ENCODE measurements at places on chromosomes 4 and X.

- no peak for DNase-seq
Measured at GRCh38 chrX:148424570-148424969, 75.8 kb upstream of the AFF2 start.

DNA sequence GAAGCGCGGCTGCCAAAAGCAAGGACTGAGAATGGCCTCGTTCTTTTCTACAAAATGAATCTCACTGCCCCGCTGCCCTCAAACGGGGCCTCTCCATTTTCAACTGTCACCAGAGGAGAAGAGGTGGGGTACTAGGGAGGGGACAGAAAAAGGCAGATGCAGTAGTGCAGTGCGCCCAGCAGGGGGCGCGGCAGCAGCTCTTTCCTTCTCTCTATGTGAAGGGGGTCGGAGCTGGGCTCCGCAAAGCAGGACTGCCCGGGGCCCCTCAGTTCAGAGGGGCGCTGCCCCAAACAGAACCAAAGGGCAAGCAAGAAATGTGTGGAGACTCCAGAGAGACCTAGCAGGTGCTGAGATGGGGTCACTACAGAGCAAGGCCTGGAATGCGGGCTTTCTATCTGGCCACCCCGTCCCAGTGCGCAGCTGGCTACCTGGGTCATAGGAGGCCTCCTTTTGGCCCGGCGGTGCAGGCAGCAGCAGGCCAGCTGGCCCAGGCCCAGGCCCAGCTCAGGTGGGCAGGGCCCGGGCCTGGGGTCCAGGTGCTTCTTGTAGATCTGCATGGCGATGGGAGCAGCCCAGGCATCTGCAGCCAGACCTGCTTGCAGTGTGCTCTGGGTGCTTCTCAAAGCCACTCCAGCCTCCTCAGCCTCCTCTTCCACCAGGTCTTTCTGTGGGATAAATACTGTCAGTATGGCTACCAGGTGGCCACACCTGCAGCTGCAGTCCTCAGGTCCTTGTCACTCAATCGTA lies 5.9 kb downstream of the IRAK1 start:
- peak; percentile 58 for DNase-seq

- no peak for DNase-seq
Measured at GRCh38 chr4:6416518-6417286, 55.7 kb downstream of the PPP2R2C start.

DNA sequence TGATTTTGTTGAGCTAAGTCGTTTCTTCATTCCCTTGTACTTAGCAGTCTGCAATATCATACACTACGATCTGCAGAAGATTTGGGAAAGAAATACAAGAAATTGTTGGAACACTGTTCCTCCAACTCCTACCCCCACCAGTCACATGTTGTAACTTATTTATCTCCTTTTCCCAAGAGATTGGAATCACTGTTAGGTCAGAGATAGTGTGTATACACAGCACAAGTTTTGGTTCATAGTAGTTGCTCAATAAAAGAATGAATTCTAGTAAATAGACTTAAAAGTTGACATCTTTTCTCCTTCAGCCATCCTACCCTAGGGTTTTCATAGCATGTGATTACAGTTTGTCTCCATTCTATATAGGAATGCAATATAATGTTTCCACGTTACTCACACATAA lies 68.8 kb downstream of the ARFIP1 start:
- no peak for DNase-seq

DNA sequence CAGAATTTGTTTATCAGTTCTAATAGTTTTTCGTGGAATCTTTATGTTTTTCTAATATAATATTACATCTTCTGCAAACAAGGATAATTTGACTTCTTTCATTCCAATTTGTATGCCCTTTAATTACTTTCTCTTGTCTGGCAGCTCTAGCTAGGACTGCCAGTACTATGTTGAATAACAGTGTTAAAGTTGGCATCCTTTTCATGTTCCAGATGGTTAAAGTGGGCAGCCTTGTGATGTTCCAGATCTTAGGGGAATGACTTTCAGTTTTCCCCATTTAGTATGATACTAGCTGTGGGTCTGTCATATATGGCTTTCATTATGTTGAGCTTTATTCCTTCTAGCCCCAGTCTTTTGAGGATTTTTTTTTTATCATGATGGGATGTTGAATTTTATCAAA lies 220.6 kb upstream of the WDFY3 start:
- no peak for DNase-seq

DNA sequence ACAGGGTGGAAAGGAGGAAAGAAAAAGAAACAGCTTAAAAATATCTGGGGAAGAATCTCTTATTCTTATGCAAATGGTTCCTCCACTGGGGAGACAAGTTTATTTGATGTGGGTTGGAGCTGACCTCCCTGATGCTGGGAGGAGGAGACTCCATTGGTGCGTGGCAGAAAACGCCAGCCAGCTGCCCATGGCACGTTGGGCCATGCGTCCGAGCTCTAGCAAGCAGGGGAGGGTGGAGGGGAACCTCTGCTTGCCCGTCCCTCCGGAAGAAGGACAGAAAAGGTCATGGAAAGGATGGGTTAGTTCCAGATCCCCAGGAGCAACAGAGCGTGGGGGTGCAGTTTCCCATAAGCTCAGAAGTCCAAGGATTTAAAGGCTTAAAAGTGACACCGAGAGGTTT lies 210.4 kb downstream of the KLHL4 start:
- DNase-seq = no peak

GRCh38 chrX:111649638-111650037 lies 31.3 kb upstream of the ALG13 start:
- no peak for DNase-seq

GRCh38 chr4:94032754-94033153 lies 174.9 kb upstream of the SMARCAD1 start:
- DNase-seq = no peak

GRCh38 chr4:184368290-184368689 lies 106.1 kb downstream of the IRF2 start:
- DNase-seq = no peak

DNA sequence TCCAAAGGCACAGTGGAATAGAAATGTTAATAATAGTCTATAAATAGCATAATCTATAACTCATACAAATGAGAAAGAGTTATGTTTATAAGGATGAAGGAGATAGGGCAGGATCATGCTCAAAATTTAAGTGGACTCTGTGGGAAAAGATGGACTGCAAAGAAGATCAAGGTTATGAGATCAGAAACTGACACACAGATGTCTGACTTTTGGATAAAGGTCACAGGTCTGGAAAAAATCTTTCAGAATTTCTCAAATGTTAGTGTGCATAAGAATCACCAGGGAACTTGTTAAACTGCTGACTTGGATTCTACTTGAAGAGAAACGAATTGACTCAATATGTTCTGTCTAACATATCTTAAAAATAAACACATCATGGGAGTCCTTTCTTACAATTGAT lies 104.1 kb downstream of the FSTL5 start:
- DNase-seq = no peak

GRCh38 chr4:20181926-20182325 lies 69.8 kb upstream of the SLIT2 start:
- no peak for DNase-seq

DNA sequence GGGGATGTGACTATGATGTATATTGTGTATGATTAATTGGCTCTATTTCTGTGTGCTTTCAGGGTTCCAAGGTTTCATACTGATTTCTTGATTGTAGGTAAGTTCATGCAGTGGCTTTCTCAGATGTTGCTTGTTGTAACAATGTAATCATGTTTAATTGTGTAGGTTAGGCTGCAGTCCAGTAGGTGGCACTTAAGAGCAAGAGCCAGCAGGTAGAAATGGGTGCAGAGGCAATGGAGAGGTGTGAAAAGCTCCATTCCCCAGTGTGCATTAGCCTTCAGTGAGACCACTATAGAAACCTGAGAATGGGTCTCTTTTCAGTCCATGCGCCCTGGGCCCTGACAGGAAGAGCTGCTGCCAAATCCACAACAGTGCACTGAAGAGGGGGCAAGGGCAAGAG lies 28.2 kb downstream of the DCAF12L2 start:
- no peak for DNase-seq

DNA sequence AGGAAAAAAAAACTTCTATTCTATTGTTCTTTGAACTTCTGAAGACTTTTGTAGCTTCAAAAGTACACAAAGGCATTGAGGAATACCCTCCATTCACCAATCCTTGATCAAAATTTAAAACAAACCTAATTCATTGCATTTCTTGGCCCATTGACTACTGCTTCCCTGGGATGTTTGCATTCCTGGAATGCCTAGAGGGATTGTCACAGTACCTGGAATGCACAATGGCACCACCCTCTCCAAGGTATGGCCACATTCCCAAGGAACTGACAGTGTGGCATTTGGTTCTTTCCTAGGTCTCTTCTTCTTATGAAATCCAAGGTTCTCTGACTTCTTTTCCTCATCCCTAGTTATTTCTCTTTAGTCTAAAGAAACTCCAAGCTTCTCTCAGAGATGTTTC lies 600.7 kb downstream of the CCSER1 start:
- no peak for DNase-seq

GRCh38 chr4:183576701-183577404 lies 72.0 kb downstream of the ING2 start:
- DNase-seq = no peak

DNA sequence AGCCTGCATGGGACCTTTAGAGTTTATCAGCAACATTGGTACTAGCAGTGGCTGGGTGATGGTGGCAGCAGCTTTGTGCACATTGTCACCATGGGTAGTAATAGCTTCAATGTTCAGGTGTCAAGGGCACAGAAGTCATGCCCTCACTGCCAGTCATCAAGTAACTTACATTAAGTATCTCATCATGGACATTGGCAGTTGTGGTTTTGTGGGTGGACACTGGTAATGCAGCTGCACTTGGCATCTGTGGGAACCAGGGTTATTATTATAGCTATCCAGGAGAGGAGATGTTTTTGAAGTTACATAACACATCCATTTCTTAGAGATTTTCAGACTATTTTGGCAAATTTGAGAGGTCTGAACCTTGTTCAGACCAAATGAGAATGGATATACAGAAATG lies 243.2 kb upstream of the NOCT start:
- DNase-seq = no peak

GRCh38 chr4:8182858-8183725 lies 16.0 kb upstream of the SH3TC1 start:
- DNase-seq = peak; percentile 78

DNA sequence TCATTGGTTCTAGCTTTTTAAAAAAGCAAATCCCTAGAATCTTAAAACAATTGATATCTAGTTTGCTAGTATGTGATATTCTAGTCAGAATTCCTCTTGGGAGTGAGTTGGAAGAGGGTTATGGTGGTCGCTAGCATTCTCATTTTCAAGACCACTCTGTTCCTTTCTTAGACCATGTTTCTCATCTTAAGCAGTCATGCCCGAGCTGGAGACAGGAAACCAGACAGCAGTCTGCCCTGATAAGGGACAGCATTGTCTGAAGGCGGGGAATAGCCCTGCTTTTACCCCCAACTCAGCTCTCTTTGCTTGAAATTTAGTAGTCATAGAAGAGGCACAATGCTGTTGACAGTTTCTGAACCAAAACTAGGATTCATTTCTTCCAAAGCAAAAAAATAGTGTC lies 5.2 kb downstream of the KLF3 start:
- DNase-seq = no peak

GRCh38 chr4:1723131-1723801 lies 1.9 kb downstream of the TACC3 start:
- DNase-seq = no peak

GRCh38 chrX:19852014-19853005 lies 35.1 kb downstream of the SH3KBP1 start:
- DNase-seq = no peak

DNA sequence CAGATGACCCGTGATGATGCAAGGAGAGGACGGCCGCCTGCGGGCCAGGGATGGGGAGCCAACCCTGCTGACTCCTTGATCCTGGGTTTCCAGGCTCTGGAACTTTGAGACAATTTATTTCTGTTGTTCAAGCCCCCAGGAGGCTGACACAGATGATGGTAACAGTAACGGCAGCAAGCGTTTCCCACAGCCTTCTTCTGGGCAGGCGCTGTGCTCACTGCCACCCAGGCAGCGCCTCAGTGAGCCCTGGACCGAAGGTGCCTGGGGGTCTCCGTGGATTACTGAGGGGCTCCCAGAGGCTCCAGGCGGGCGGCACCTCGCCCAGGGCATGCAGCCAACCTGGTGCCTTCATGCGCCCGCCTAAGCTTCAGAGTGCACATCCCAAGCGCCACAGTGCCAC lies 103.9 kb upstream of the AFAP1 start:
- DNase-seq = no peak

- DNase-seq = no peak
Measured at GRCh38 chrX:12379671-12380070, 241.4 kb downstream of the FRMPD4 start.

GRCh38 chrX:117134983-117135382 lies 672.2 kb upstream of the CT83 start:
- no peak for DNase-seq

- DNase-seq = no peak
Measured at GRCh38 chrX:107565931-107566603, 62.2 kb upstream of the PRPS1 start.

GRCh38 chr4:20126906-20127305 lies 124.8 kb upstream of the SLIT2 start:
- DNase-seq = no peak

GRCh38 chr4:107034091-107034995 lies 1.8 kb downstream of the DKK2 start:
- no peak for DNase-seq

DNA sequence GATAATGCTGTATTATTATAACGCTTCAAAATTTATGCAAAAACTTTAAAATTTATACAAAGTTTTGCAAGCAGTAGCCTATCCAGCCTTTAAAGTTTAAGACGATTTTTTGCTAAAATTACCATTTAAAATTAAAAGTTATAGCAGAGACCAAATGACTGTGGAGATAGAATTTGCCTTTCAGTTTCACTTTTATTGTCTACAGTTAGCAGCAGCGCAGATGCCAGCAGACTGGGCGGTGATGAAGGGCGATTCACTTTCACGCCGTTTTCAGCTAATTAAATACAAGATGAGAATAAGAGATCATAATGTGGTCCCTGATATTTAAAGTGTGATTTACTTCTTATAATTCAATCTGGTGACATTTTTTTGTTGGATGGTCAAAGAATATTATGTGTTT lies 1381.5 kb upstream of the ADGRL3 start:
- DNase-seq = no peak

DNA sequence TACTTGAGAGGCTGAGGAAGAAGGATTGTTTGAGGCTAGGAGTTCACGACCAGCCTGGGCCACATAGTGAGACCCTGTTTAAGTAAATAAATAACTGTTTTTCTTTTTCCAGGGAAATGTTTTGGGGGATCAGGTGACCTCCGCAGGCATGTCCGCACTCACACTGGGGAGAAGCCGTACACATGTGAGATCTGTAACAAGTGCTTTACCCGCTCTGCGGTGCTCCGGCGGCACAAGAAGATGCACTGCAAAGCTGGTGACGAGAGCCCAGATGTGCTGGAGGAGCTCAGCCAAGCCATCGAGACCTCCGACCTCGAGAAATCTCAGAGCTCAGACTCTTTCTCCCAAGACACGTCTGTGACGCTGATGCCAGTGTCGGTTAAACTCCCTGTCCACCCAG lies 30.5 kb downstream of the ZBTB49 start:
- DNase-seq = no peak

Measured in HuH-7.5 (cell line).